ENCODE measurements at places on chromosomes 4 and X. TPM values are rescaled to one million over a fixed set of nuclear protein-coding genes. Genes with fewer than 3 reads are reported as not detected.

DNA sequence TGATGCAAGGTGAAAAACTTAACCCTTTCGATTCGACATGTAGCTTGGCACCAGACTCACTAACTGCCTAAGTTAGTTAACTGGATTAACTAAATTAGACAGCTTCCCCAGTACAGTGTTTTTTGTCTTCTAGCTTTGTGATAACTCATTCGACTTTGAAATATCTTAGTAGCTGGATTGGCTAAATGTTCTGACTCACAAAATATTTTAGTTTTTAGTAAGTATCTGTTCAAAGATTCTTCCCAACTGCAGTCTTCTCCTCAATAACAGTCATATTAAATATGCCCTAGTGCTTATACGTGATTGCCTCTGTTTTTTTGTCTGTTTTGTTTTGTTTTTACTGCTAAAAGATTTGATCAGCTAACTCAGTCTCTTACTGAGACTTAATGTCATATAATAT, 102.9 kb downstream of the KCNIP4 start:
- no peak for DNase-seq

- DNase-seq, result no peak
Observed at GRCh38 chrX:94942603-94943002, 1268.6 kb downstream of the FAM133A start.

- DNase-seq, result no peak
Observed at GRCh38 chrX:134251241-134251640, 14.3 kb downstream of the CCDC160 start.

- DNase-seq, result no peak
Observed at GRCh38 chrX:150765237-150765636, 72.0 kb downstream of the MTMR1 start.

- no peak for DNase-seq
Observed at GRCh38 chr4:142347241-142347640, 498.9 kb downstream of the INPP4B start.

DNA sequence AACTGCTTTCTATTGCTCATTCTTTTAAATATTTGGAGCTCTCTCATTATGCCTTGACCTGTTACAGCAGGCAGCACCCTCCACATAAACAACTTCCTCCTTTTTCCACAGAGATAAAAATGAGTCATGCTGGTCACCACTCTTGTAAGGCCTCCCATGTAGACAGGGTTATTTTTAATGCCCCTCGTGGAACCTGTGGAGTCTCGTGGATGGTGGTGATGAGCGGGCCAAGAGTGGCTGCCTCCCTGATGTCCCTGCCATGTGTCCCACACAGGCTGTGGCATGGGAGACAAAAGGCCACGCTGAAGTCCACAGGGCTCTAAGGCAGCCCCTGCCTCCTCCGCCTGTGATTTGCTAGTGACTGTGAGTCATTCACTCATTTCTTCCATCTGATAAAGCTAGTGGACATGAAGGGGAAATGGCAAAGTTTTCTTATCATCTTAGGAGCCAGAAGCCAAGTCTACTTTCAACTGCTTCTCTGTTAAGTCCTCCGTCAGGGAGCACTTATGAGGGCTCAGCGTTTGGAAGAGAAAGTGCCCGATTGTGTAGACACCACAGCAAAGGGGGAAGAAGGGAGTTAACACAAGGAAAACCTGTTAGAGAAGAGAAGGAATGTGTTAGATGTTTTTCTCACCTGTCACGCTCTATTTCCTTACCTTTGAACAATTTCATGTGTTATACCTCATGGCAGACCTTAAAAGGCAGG, 121.6 kb upstream of the FAT1 start:
- no peak for DNase-seq

- no peak for DNase-seq
Observed at GRCh38 chrX:2511326-2511725, 10.6 kb upstream of the DHRSX start.

GRCh38 chr4:1055721-1056590, 44.5 kb downstream of the FGFRL1 start:
- DNase-seq, result no peak

The OFD1 gene
- 43.3 TPM for polyA plus RNA-seq

The AMTN gene
- polyA plus RNA-seq, result not detected

DNA sequence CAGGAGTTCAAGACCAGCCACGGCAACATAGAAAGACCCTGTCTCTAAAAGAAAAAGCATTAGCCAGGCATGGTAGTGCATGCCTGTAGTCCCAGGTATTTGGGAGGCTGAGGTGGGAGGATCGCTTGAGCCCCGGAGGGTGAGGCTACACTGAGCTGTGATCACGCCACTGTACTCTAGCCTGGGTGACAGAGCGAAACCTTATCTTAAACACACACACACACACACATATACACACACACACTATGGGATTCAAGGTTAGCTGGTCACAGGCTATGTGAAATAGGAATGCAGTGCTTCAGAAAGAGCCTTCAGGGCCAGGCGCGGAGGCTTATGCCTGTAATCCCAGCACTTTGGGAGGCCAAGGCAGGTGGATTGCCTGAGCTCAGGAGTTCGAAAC, 23.5 kb downstream of the NLGN3 start:
- DNase-seq, result no peak

- no peak for DNase-seq
Observed at GRCh38 chr4:165779950-165780670, 92.9 kb upstream of the TLL1 start.

The DCK gene
- 29.1 TPM for polyA plus RNA-seq

DNA sequence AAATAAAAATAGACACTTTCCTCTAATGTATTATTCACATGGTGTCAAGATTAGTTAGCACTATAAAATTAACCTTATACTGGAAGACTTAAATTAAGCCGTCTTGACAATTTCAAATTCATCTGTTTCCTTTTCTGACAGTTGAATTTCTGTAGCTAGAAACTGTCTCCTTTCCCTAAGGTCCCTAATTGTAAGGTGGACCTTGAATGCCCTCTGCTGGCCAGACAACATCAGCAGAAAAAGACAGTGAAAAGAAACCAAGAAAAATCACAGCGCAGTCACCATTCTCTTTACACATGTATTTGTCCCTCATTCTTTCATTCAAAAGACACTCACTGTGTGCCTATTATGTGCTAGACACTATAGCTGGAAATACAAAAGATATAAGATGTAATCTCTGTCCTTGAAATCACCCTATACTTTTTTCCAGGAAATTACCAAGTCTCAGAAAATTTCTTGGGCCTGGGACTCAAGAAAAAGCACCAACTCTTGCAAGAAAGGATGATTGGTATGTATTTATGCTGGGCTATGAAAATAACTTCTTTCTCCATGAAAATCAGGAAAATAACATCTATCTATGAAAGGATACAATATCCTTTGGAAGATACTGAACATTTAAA, 32.7 kb upstream of the AMBN start:
- DNase-seq, result peak; percentile 29

GRCh38 chr4:184510401-184510800, 36.1 kb upstream of the IRF2 start:
- no peak for DNase-seq

- DNase-seq, result peak; percentile 13
Observed at GRCh38 chr4:160831165-160831922, 1332.5 kb downstream of the FSTL5 start.

DNA sequence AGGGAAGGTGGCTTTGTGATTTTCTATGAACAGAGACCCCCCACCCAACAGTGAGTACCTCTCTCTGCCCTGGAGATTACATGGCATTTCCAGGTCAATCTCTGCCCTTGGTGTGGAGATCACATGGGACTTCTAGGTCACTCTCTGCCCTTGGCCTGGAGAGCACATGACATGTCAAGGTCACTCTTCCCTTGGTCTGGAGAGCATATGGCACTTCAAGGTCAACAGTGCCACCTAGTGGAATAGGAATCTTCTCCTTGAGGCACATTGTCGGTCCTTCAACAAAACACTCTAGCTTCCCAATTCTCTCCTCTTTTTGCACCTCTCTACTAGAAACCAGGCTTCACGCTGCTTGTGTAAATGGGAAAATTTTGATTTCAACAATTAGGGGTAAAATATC, 66.2 kb upstream of the TACR3 start:
- DNase-seq, result no peak

DNA sequence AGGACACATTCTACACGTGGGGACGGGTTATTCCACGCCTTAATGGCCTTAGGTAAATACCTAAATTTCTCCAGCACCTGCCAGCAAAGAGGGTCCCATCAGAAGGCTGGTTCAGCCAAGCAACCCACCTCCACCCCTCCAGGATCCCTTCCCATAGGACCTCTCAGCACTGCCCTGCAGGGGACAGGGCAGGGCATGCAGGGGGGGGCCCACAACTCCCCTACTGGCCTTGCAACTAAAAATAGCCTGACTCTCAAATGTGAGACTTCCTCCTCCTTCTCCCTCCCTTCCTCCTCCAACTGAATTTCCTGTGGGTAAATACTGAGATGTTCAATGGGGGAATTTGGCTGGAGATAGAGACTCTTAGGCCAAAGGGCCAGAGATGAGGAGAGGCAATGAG, 6.3 kb downstream of the LAS1L start:
- DNase-seq, result no peak

DNA sequence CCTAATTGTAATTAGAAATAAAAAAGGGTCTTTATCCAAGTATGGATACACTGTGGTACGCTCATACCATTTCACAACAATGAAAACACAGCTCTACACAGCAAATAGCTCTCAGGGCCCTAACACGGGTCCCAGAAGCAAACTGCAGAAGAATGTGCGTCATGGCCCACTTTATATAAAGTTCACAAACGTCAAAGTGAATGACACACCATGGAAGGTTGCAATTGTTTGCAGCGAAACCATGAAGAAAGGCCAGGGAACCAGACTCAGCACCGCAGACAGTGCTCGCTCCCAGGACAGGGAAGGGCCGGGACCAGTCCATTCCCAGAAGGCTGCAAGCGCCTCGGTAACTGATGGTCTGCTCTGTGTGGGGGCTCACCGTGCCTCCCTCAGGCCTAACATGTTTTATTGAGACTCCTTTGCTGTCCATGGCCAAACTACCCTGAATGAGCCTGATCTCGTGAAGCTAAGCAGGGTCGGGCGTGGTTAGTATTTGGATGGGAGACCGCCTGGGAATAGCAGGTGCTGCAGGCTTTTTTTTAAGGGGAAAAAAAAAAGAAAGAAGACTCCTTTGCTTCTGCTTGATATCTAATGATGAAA, 47.8 kb downstream of the ACOX3 start:
- DNase-seq, result no peak

The SPARCL1 gene
- 13.0 TPM for polyA plus RNA-seq

GRCh38 chr4:189784651-189785050, 156.0 kb upstream of the FRG1 start:
- DNase-seq, result no peak

DNA sequence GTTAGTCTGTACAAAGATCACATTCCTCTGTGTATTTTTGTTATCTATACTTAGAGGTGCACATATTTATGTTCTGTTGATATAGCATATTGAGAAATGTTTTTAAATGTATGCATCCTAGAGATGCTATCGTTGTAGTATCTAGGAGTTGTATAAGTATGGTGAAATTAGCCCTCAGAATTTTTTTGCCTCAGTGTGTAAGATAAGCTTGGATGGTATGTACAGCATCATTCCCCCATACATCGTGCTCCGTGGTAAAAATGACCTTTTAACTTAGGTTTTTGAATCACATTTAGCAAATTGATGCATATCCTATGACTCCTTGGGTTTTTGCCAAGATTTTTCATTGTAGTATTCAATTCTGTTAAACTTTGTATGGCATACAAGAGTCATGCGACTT, 113.5 kb downstream of the RPA4 start:
- no peak for DNase-seq

The ARHGAP6 gene
- 19.4 TPM for polyA plus RNA-seq

The NR3C2 gene
- 15.8 TPM for polyA plus RNA-seq

The SSX4 gene
- polyA plus RNA-seq, result not detected

The KLB gene
- polyA plus RNA-seq, result 0.17 TPM

DNA sequence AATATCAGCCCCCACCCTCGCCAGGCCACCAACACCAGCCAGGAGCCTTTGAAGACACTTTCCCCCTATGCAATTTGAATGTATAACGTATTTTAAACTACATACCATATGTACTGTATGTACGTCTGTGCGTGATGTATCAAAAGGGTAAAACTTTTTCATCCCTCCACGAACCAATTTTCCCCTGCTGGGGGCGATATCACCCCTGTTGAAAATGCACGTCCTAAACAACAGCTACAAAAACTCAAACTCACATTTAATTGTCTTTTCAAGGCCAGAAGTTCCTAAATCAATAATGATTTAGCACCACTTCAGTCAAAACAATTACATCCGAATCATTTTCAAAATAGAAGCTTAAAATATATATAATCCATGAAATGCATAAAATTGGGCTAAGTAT, 1.4 kb downstream of the VEGFD start:
- no peak for DNase-seq

The GIMD1 gene
- polyA plus RNA-seq, result not detected

GRCh38 chrX:136643243-136643642, 4.7 kb upstream of the CD40LG start:
- DNase-seq, result no peak

DNA sequence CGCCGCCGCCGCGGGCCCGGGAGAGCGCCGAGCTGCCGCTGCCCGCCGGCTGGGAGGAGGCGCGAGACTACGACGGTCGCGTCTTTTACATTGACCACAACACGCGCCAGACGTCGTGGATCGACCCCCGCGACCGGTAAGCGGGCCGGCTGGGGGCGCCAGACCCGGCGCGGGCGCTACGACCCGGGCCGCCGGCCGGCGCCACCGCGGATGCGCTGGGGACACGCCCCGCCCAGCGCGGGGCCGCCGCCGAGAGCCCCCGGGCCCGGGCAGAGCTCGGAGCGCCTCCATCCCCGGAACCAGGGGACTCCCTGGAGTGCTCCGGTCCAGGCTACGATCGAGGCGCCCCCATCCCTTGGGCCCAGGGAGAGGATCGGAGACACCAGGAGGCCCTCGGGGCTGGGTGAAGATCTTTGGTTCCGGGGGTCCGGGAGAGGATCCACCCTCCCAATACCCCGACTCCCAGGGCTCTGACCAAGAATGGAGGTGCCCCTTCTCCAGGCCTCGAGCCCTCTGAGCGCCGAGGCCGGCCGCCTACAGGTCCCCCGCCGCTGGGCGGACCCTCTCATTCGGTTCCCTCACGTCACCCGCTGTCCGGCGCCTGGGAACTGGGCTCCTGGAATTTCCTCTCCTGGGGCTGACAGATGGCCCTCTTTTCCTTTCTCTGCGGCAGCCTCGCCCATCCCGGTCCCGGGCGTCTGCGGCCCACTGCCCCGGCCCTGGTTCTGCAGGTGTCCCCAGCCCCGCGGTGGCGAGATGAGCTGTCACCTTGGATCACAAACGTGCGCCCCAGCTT, 48.8 kb downstream of the CLDN34 start:
- no peak for DNase-seq

- no peak for DNase-seq
Observed at GRCh38 chr4:176262243-176262642, 6.8 kb downstream of the ASB5 start.

Data from renal cortex interstitium (tissue), 15 donors.